ENCODE measurements at places on chromosomes 12 and 14.

DNA sequence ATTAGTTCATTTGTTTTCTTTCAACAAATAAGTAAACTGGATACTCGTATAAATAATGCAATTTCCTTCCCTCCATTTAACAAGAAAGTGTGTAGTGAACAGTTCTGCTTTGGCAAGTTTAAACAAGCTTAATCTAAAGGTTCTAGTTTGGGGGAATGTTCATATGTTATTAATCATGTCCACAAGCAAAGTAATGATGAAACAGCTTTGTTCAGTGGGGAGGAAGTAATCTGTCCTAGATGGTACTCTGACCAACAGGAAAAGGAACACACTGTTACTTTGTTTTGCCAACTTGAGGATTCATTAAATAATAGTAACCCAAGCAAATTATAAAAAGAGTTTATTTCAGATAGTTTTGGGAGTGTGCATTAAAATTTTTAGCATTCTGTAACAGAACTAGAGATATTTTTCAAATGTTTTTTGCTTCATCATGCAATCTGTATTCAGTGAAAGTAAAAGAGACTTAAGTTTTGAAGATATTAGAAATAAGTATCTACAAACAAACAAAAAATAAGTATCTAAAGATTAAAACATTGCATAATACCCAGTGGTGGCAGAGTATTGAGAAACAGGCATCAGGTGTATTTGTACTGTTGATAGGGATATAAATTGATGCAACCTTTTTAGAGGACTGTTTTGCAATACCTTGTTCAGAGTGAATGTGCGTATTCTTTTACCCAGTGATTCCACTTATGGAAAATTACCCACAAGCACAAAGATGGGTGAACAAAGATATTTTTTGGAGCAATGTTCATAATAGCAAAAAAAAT lies 61.1 kb downstream of the RAB35 start:
- ATAC-seq: no peak

GRCh38 chr14:82094829-82095345 lies 561.2 kb upstream of the SEL1L start:
- ATAC-seq: no peak

DNA sequence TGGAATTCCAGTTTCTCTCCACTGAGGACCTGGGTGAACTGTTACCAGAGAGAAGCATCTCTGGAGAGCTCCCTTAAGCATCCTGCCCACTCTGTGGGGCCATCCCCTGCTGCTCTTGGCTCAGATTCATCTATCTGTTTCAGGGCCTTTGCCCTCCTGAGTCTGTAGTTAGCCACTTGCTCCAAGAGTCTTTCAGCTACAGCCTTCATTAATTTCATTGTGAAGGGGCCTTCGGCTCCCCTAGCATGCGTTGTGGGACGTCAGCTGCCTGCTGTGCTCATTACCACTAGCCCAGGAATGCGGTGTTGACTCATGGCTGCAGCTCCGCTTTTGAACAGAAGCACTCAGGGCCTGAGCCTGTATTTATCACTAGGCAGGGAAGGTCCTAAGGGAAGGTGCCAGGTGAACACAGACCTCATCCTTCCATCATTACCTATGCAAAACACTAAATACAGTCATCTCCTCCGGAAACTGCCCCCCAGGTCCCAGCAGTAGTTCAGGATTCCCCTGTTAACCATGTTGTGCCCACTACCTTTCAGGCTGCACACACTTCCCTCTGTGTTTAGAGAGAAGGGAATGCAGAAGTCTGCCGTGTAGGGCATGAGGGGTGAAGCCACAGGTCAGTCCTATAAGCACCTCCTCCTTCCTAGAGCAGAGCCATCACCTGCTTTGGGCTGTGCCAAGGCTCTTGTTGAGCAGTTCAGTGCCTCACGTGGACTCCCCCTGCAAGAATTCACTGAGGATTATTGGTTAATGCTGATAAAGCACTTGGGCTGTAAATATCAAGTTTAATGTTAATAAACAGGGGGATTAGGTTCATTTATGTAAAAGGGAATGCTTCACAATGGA lies 191.4 kb downstream of the CACNA1C start:
- ATAC-seq: no peak

GRCh38 chr12:127767656-127768055 lies 499.3 kb upstream of the TMEM132C start:
- no peak for ATAC-seq

- no peak for ATAC-seq
Observed at GRCh38 chr14:50020799-50021198, 95.6 kb downstream of the VCPKMT start.

GRCh38 chr12:47033789-47034555 lies 45.4 kb upstream of the PCED1B start:
- no peak for ATAC-seq

- ATAC-seq: no peak
Observed at GRCh38 chr14:52801014-52801712, 9.8 kb upstream of the GNPNAT1 start.

- ATAC-seq: peak; percentile 1
Observed at GRCh38 chr12:57229046-57229633, 371 bp upstream of the SHMT2 start.

DNA sequence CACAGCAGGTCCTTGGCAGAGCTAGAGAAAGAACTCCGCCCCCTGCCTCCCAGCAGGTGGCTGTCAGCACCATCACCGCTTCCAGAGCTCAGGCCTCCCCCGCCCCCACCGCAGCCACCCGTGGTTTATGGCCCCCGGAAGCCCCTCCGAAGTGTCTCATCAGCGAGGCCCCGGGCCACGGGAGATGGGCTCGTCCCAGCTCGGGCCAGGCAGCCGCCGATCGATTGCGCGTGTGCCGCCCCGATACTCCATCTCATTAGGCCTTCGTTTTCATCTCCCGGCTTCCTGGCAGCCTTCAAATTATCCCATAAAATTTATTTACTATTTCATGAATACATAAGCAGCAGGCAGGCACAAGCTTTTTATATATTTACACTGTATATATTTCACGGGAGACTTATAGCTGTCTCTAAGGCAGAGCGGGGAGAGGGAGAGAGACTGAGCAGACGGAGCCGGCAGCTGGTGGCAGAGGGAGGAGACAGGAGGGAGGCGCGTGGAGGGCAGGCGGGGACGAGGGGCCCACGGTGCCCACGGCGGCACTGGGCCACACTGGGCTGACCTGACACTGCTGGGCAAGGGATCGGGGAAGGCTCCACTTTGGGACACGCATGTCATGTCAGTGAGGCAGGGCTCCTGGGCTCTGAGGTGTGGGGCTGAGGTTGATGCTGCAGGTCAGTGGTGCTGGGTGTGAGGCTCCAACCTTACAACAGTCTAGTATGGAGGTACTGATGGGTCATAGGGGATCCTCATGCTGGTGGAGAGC lies 241.2 kb downstream of the RBM19 start:
- no peak for ATAC-seq

DNA sequence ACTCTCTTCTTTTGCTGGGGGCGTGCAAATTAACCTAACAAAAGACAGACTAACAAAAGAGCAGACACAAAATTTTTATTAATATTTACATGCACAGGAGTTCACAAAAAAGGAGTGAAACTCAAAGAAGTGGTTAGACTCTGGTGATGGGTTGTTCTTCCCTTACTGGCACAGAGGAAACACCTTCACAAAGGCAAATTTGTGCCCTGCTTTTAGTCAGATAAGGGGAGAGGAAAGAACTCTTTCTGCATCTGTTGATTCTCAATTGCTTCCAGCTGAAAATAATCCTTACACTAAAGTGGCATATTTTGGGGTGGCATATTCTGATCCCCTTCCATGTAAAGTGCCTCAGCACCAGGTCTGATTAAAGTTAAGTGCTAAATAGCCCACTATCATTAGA lies 190.2 kb upstream of the AMIGO2 start:
- ATAC-seq: no peak

GRCh38 chr14:51715250-51715649 lies 63.5 kb downstream of the FRMD6 start:
- no peak for ATAC-seq

DNA sequence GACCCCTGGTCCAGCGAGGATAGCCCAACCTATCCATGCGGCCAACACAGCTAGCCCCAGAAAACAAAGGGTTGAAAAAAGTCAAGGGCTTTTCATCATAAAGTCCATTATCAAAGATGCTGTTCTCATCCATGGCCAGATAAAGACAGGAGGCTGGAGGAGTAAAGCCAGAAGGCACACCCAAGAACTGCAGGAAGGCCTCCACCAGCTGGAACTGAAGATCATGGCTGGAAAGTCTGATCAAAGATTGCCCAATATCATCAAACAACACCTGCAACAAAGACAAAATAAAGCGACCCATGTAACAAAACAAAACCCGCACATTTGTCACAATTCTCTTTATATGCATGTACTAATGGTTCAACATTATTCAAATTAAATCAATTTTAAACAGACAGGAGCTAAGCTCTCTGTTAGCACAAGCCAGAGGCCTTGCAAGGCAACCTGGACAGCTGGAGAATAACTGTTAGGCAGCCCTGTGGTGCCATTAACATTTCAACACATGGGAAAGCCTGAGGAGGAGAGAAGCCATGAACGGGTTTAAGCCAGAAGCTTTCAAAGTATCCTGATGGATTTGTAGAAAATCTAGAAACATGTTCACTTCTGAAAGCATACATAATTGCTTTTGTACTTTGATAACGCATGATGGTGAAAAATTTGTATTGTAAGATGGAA lies 34.1 kb downstream of the PSMC1 start:
- ATAC-seq: no peak

Measured in stimulated activated memory B cell treated with anti-CD40 and anti-IgM and Interleukin-4, amounts not matched to agents 10 μg/mL and 1 μg/mL and 100 μg/mL, for 72 hours (primary cell).